ENCODE measurements at places on chromosomes 1 and 21. TPM values are rescaled to one million over a fixed set of nuclear protein-coding genes. Genes with fewer than 3 reads are reported as not detected.

Gene F5
- 2.9 TPM for total RNA-seq

Gene PGLYRP4
- 0.48 TPM for total RNA-seq

Gene SMIM1
- total RNA-seq = not detected

Gene NTMT2
- not detected for total RNA-seq

Gene CAP1
- total RNA-seq = 287 TPM

Gene TMEM201
- total RNA-seq = 3.6 TPM

Gene CELA3B
- not detected for total RNA-seq

DNA sequence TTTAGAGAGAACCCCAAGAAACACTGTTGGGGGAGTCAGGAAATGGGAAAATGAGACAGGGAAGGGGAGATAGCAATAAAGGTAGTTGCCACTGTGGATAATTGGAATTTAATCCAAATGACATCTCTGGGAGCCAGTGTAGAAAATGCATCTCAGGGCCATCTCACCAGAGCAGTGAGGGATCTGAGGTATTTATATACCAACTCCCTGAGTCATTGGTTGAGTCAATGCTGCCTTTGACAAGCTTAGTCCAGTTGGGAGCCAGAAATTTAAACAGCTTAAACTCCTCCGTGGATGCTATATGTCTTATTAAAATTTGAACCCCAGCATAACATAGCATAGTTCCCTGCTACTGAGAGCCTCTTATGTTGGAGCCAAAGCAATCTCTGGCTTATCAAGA, 140.3 kb downstream of the SLC30A10 start:
- no peak for DNase-seq

DNA sequence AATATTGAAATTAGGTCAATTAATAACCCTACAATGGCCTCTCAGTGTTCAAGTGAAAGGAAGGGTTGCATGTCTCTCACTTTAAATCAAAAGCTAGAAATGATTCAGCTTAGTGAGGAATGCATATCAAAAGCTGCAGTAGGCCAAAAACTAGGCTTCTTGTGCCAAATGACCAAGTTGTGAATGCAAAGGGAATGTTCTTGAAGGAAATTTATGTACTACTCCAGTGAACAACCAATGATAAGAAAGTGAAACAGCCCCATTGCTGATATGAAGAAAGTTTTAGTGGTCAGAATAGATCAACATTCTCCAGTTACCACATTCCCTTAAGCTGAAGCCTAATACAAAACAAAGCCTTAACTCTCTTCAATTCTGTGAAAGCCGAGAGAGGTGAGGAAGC, 10.0 kb downstream of the MAEL start:
- DNase-seq = peak; percentile 22

- DNase-seq = peak; percentile 32
These were observed 3.5 kb downstream of the ARPC5 start for GRCh38 chr1:183632114-183632513.

DNA sequence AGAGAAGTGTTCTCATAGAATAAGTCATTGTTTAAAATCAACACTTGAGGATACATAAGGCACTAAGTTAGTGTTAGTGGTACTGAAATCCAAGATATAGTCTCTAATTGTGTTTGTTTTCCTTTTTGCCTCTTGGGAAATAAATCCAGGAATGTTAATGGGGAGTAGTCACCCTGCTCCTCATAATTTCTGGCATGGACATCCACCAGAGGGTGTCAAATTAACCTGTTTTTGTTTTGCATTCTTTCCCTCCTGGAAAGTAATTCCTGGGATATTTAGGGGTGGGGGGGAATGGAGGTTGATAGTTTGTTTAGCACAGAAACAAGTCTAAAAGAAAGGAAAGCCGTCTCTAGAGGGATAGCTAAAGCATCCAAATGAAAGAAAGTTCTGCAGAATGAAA, 87.8 kb upstream of the MAP1LC3C start:
- no peak for DNase-seq

GRCh38 chr1:153803470-153804056, 28.4 kb downstream of the SLC27A3 start:
- no peak for DNase-seq

- DNase-seq = no peak
These were observed 62.9 kb upstream of the SELENON start for GRCh38 chr1:25737130-25737529.

DNA sequence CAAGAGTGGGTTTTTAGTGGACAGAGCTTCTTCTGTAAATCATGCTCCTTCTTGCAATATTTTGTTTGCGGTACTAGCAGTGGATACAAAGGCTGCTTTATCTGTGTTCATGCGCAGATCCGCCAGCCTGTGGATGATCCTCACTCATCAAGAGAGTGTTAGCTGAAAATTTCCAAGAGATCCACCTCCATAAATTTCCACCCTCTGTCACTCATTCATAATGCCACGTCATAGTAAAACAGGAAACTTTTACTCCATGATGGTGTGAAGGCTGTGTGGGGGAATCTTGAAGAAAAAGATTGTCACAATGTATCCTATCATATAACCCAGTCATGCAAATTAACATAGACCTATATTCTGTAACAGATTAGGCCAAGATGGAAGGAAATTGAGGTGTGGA, 4.4 kb upstream of the MAPKAPK2 start:
- DNase-seq = no peak

DNA sequence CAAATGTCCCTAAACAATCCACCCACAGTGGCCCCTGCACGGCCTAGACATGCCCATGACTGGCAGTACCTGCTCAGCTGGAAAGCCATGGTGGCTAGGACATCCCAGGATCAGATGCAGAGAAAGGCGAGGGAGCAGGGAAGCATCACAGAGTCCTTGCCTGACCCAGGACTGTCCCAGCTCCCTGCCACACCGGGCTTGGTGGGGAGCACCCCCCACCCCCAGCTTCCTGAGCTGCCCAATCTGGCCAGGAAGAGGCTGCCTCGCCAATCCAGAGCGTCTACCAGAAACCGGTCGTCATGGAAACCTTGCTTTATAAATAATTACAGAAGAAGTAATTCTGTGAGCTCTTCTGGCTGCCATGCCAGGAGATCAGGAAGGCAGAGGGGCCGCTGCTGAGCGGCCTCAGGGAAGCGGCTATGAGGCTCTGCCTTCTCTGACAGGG, 34.8 kb downstream of the ACOT7 start:
- DNase-seq = peak; percentile 77

- no peak for DNase-seq
These were observed 1.4 kb upstream of the IL24 start for GRCh38 chr1:206895837-206896242.

DNA sequence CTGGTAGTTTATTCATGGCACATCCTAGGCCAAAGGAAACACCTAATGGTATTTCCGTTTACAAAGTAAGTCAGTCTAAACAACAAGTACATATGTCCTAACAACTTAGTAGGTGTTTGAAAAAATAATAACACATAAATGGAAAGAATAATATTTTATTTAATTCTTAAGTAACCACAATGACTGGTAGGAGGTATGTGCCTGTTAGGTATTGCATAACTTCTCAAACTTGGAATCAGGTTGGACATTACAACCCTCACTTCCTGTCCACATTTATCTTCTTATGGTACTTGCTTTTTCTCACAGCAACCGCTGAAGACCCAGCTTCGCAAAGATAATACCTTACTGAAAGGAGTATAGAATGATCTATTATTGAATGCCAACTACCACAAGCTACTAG, 64.2 kb downstream of the VPS13D start:
- no peak for DNase-seq

- DNase-seq = peak; percentile 57
These were observed 6.9 kb downstream of the SERTAD4 start for GRCh38 chr1:210239349-210240111.

DNA sequence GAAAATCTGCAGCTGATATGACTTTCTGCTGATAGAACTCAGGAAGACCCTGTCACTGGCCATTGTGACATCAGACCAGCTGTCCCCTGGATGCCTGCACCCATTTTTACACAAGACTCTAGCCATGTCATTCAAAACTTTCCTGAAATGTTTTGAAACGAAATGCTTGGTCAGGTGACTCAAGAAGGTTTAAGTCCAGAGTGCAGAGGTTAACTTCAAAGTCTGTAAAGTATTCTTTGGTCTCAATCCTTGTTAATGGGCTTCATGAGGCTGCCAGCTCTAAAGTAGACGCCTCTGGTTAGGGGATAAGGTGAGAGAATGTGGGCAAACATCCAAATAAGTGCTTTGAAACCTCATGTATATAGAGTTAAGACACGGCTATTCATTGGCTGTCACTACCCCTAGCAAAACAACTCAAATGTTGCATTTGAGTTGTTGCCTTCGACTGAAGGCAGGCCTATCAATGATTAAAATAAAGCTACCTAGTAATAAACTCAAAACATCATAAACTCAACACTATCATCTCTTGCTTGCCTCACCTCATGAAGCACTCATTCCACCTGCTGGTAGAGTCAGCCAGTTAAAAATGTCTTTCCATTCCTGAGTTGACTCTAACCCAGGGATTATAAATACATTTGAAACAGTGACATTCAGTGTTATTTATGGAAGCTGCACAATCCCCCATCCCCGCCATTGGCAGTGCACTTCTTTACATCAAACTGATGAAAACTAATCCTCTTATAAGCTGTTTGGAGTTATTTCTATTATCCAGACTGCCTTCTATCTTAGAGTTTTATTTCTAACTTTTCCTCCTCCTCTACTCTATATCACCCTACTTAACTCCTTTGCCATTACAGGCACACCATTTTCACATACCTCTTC, 26.0 kb downstream of the RABIF start:
- no peak for DNase-seq

- DNase-seq = no peak
These were observed 1.2 kb downstream of the LENEP start for GRCh38 chr1:154994591-154994990.

DNA sequence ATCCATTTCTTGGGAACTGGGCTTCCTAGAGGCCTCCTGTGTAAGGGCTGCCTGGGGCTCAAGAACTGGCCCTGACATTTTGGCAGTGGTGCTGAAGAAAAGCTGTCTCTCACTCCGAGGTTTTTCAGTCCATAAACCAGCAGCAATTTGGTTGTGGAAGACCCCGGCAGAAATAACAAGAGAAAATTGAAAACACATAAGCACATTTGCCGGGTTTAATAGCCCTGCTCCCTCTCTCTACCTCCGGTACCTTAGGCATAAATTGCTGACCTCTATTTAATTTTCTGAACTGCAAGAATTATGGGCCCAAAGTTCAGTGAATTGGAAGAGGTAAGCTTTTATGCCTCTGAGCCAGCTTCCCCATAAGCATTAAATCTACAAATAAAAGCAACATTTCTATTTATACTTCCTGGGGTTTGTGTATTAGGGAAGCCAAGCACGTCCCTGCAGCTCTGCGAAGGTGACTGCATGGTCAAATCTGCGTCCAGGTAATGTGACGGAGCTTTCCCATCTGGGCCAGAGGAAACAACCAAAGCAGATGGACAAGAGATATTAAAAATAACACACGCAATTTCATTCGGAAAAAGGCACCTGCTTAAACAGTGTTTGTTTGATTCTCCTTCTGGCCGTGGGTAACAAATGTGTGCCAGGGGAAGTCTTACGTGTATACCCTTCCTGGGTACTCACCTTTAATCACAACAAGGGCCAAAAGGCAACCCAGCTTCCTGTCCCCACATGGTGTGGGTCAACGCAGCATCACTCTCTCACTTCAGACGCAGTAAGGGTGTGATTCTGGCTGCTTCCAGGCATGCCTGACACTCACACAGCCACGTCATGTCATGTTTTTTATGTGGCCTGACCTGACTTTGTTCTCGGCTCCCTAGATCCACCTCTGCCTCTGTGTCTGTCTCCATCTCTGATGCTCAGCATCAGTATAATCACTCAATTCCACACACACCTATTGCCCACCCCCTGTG, 69.2 kb downstream of the PAPPA2 start:
- DNase-seq = no peak

DNA sequence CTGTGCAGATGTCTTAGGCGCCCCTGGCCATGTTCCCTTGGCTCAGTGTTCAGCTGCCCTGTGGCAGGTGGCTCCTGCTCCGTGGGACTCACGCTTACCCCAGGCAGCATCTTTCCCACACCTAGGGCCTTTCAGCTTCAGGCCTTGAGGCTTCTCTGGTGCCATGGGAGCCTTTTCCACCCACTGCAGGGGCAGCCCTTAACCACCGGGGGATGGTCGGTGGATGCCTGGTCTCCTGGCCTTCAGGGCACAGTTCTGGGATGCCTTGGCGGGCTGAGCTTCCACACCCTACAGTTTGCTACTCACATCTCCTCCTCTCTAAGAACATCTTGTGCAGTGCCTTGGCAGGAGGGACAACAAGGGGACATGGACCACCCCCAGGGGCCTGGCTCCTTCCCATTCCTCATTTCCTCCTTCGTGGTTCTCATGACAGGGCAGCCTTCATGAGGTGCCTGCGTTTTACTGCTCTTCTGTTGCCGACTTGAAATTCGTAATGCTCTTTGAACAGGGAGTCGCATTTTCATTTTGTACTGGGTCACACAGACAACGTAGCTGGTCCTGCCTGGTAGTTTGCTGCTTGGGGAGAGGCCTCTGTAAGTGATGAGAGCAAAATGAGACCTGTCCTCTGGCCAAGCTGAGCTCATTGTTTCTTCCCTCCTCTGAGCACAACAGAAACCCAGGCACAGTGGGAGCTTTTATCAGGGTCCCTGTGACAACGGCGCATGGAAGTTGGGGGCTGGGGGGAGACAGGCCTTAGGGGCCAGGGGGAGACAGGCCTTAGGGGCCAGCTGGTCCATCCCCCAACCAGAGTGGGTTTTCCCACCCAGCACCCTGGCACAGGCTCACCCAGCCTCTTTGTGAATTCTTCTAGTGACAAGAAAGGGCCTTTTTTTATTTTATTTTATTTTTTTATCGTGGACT, 62.0 kb upstream of the NEK2 start:
- no peak for DNase-seq

DNA sequence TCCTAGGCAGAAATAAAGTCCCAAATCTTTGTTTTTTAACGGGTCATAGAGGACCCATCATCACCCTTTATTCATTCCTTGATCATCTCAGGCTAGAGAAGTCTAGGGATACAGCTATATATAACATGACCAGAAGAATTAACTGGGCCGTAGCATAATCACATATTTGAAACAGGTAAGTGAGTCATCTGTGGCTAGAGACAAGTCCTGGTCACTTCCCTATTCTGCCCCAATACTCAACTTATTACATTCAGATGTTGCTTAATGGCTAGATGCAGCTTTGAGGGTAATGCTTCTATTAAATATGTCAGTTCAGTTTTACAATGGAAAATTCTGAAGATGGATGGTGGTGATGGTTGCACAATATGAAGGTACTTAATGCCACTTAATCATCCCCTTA, 47.0 kb downstream of the EXO1 start:
- DNase-seq = no peak

- DNase-seq = no peak
These were observed 26.2 kb upstream of the UHMK1 start for GRCh38 chr1:162471290-162471853.

DNA sequence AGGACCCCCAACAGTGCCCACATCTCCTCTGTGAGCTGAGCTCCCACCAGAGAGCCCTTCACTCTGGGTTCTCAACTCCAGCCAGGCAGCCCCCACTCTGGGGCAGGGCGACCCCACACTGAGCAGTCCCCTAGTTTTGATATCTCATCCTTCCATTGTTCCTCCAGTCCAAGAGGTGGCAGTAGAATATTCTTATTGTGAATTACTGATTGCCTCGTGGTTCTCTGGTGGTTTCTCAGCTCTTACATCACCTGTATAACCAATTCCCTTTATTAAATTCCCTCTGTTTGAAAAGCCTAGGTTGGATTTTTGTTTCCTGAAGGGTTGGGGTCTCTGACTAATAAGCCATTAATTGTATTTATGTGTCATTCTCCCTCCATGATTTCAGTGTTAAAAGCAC, 407.5 kb downstream of the SETD4 start:
- DNase-seq = no peak
